ENCODE measurements at places on chromosomes 6 and 20.
A peak's percentile ranks its signal among the peaks of the same experiment; 100 is the strongest.

DNA sequence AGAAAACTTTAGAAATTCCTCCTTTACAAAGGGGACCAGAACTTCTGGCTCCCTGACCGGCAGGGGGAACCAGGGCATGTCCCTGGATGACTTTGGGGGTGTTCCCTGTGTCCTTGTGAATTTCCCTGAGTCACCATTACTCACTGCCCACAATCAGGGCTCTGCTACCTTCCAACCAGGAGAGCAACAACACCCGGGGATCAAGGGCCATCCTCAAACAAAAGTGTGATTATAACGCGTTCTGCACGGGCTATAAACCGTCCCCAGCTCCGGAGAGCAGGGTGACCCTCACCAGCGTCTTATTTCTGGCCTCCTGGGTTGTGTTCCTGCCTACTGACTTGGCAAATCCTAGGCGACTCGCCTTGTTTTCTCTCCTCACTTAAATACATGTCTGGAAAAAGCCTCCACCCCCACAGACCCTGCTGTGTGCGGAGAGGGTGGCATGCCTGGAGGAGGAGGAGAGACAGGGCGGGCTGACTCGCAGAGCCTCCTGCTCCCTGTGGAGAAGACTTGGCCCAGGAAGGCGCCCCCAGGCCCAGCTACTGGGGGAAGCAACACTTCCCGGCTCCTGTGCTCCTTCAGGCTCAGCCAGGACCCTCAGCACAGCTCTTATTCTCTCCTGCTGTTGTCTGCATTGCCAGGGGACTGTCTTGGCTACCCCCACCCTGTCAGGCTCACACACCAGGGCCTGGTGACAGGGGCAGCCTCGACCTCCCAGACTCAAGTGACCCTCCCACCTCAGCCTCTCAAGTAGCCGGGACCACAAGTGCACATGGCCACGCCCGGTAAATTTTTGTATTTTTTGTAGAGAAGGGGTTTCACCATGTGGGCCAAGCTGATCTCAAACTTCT is 54.1 kb downstream of the FGD2 start:
- DNase-seq: no peak

- DNase-seq: peak; percentile 72
Measured at GRCh38 chr6:139135578-139136545, 982 bp downstream of the HECA start.

GRCh38 chr6:296151-297122 is 4.2 kb downstream of the DUSP22 start:
- no peak for DNase-seq

DNA sequence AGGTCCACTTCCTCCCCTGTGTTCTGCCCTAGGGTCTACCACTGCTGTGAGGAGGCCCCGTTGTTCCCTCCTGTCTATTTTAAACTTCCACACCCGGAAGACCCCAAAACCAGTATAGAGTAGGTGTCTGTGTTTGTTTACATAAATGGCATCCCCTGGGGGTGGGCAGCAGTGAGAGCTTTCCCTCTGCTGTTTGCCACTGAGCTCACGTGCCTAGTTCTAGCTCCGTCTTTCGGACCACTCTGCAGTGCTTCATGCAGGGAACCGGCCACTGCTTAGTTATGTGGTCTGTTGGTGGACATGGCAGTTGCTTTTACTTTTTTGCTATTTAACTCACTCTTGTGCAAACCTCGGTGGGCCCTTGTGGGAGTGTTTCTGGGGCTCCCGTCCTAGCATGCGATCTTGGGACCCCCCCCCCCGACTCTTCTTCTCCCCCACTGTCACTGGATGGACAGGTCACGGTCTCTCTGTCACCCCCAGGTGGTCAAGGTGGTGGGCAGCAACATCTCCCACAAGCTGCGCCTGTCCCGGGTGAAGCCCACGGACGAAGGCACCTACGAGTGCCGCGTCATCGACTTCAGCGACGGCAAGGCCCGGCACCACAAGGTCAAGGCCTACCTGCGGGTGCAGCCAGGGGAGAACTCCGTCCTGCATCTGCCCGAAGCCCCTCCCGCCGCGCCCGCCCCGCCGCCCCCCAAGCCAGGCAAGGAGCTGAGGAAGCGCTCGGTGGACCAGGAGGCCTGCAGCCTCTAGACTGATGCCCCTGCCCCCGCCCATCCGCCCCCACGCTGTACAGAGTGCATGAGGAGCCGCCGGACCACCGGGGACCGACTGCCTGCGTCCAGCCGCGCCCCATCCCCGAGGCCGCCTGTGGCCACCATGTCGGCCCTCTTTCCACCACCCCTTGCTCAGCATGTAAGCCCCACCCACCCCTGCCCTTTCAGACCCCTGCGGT is 40.9 kb downstream of the VSTM2L start:
- no peak for DNase-seq

GRCh38 chr6:152223636-152224035 is 413.5 kb downstream of the SYNE1 start:
- no peak for DNase-seq

GRCh38 chr6:169895000-169895759 is 143.8 kb downstream of the ERMARD start:
- no peak for DNase-seq

DNA sequence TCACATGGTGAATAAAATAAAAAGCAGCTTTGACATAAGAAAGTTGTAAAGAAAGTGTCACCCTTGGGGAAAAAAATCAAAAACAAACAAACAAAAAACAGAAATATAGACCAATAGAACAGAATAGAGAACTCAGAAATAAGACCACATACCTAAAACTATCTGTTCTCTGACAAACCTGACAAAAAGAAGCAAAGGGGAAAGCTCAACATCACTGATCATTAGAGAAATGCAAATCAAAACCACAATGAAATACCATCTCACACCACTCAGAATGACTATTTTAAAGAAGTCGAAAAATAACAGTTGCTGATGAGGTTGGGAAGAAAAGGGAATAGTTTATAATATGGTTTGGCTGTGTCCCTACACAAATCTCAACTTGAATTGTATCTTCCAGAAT is 159.1 kb downstream of the TINAG start:
- no peak for DNase-seq

- DNase-seq: no peak
Measured at GRCh38 chr6:30870546-30870945, 13.8 kb upstream of the DDR1 start.

DNA sequence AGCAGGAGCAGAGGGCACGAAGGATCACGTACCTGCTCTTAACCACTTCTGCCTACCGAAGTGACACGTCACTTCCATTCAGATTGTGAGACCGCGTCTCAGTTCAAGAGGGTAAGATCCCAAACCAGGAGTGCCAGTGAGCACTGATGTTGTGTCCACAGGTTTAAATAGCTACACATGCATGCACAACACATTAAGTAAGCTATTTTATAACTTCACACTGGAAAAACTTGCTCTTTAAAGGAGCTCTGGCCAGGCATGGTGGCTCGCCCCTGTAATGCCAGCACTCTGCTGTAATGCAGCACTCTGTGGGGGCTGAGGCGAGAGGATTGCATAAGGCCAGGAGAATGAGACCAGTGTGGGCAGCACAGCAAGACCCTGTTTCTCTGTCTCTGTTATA is 21.1 kb downstream of the ABHD12 start:
- no peak for DNase-seq

DNA sequence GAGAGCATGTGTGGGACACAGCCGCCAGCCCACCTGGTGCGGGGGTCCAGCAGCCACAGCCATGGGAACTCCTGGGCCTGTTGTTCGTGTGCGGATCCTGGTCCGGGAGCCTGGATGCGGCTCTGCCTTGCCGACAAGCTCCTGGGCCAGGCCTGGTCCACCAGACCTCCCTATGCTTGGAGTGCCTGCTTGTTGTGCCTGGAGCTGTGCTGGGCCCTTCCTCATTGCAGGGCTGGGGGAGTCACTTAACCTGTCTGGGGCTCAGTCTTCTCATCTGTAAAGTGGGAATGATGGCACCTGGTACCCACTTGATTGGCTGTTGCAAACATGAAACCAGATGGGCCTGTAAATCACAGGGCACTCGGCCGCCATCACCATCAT is 2.6 kb upstream of the OSBPL2 start:
- no peak for DNase-seq

Measured in central memory CD4-positive, alpha-beta T cell (primary cell).